Mesenteric fat pad (tissue), 1 donor: ENCODE measurements at places on chromosomes 16 and 17. TPM values are rescaled to one million over a fixed set of nuclear protein-coding genes. Genes with fewer than 3 reads are reported as not detected.

DNA sequence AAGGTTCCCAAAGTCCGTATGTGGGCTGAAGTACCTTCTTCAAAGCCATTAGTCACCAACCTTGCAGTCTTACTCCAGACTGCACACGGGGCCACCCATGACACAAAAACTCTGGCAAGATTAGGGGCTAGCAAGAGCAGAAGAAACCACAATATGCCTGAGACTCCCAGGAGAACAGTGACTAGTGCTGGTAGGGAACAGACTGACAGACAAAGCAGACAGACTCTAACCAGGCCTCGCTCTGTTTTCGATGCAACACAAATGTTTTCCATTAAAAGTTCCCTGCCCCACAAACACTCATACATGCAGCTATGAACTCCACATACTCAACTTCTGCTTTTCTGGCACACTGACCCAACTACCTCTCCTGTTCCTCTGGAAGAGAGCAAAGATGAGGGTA is 102.2 kb downstream of the HIC1 start:
- DNase-seq, result no peak

DNA sequence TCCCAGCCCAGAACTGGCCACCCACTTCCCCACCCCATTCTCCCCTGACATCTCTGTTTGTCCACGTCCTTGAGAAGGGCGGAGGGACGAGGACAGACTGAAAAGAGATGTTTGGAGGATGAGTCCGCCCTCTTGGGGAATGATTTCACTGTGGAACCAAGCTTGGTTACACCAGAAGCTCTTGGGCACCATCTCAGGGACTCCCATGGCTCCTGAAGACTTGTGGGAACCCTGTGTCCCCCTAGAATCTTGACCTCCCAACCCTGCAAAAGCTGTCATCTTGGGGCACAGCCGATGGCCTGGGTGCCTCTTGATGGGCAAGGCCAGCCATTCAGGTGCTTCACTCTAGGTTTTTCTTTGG is 25.9 kb upstream of the LITAF start:
- no peak for DNase-seq

- no peak for DNase-seq
These were observed 14.8 kb upstream of the KPNB1 start for GRCh38 chr17:47634870-47635269.

GRCh38 chr17:11644265-11645212 is 46.3 kb downstream of the DNAH9 start:
- no peak for DNase-seq

DNA sequence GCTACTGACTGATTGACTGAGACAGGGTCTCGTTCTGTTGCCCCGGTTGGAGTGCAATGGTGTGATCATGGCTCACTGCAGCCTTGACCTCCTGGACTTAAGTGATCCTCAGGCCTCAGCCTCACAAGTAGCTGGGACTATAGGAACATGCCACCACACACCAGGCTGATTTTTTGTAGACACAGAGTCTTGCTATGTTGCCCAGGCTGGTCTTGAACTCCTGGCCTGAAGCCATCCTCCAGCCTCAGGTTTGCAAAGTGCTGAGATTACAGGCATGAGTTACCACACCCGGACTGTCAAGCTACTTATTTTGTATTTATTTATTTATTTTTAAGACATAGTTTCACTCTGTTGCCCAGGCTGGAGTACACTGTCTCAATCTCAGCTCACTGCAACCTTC is 55.2 kb downstream of the METTL16 start:
- DNase-seq, result no peak

Gene OR4D1
- total RNA-seq, result not detected

Gene TEDC2
- total RNA-seq, result not detected
